ENCODE measurements at places on chromosomes 3 and 15. TPM values are rescaled to one million over a fixed set of nuclear protein-coding genes. Genes with fewer than 3 reads are reported as not detected.
A peak's percentile ranks its signal among the peaks of the same experiment; 100 is the strongest.

DNA sequence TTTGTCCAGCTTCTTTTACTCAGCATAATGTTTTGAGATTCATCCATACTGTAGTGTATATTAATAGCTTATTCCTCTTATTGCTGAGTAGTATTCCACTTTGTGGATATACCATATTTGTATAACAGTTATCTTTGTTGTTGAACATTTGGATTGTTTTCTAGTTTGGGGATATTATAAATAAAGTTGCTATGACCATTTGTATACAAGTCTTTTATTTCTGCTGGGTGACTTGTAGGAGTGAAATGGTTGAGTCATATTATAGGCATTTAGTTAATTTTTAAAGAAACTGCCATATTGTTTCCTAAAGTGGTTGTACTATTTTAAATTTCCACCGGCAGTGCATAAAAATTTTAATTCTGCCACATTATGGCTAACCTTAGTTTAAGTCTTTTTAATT, 53.4 kb downstream of the RPL39L start:
- DNase-seq, result no peak

- peak; percentile 28 for DNase-seq
Observed at GRCh38 chr3:170961616-170962400, 53.4 kb upstream of the EIF5A2 start.

DNA sequence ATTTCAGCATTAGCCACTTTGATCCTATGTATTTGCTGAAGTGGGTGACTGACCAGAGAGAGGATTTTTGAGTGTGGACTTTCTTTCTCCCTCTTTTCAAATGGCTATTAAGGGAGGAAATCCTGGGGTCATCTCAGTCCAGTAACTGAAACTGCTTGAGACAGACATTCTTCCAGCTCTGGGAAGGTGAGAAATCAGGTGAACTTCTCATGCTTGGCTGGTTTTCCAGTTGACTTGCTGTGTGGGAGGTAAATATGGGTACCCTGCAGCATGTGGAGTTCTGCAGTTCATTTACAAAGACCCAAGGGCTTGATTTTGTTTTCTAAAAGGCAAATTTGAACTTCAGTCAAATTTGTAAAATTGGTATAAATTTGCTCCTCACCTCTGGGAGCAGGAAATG, 461.1 kb upstream of the TBL1XR1 start:
- no peak for DNase-seq

GRCh38 chr15:35616498-35617271, 70.7 kb upstream of the DPH6 start:
- no peak for DNase-seq

- DNase-seq, result no peak
Observed at GRCh38 chr3:65667963-65668362, 370.8 kb downstream of the MAGI1 start.

DNA sequence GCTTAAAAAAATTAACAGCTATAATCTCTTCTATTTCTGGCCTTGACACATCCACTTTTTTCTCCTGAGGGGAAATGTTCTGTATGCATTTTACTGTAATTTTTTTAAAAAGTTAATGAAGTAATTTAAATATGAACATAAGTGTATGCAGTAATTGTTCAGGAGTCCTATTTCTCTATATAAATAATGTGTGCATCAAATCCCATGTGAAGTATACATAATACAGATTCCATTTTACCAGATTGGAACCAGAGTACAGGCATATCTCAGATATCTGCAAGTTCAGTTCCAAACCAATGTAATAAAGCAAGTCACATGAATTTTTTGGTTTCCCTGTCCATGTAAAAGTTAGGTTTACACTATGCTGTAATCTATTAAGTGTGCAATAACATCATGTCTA, 26.6 kb downstream of the CCPG1 start:
- no peak for DNase-seq

DNA sequence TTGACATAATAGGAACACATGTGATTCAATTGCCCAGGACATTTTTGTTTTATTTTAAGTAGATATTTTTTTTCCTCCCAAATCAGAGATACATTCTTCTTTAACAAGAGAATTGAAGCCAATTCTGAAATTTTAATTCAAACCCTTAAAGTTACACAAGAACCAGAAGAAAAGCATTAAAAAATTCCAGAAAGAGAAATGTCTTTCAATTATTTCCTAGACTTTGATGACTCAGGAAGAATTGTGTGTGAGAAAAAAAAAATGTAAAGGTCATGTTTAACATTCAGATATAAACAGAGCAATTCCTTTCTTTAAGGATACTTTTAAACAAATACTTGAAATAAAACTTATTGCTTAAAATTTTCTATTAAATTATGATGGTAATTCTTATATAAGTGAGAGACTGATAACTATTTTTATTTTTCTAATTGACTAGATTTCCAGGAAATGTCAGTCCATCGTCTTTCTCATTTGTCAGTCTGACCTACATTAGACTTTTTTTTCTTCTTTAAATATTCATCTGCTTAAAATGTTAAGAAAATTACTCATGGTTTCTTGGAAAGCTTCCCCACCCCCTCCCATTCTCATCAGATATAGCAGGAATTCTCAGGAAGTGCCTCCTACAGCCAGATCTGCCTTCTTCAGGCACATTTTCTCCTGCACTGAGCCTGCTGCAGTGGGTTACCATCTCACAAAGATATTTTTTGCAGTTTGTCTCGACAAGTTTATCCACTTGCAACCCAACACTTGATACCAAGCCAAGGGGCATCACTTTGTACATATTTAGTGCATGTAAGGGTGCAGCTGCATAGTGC, 261.8 kb upstream of the CBLB start:
- peak; percentile 66 for DNase-seq

Gene NSMCE3
- 5.7 TPM for polyA plus RNA-seq

Gene ECE2
- polyA plus RNA-seq, result not detected

DNA sequence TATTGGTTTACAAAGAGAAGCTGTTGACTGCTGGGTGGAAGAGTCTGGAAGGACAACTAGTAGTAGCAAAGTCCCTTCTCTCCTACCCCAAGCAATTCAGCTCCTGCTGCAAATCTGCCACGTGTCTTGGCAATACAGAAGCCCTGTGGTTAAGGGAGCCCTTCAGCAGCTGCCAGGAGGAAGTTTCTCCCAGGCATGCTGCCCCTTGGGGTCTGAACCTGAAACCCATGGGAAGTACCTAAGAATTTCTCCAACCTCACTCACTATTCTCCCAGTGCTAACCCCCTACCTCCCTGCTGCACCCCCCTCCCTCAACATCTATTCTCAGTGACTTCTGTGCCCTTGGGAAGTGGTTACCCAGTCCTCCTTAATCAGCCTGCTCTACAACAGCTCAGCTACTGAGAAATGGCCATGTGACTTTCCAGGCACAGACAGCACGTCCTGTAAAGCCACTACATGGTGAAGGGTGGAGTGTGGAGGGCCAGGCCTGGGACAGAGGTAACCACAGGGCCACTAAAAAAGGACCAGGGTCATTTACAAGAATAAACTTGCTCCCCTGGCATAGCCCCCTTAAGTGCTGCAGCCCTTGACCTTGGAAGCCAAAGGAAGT, 316.6 kb downstream of the NTRK3 start:
- no peak for DNase-seq

DNA sequence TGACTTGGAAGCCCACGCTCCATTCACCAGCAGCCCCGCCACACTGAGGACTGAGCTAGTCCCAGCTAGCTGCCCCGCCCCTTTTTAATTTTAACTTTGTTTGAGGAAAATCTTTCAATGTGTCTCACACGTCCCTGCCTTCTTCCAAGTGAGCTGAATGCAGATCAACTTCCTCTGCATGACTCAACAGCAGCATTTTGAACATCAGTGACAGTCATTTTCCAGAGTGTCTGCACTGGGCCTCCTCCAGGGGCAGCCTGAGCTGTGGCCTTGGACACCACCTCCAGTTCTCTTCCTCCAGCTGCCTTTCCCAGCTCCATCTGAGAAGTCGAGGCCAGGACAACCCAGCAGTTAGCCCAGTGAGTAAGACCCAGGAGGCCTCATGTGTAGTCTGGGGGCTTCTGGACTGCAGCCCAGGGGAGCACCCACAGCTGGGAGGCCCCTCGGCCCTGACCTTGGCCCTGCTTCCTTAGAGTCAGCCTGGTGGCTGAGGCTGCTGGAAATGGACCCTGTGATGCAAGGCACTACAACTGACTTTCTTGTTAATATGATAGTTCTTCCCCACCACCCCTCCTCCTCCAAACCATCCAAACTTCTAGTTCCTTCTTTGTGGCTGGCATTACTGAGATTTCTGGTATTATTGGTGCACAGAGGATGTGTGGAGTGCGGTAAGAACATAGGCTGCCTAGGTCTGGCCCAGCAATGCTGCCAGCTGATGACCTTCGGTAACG, 21.4 kb upstream of the ESYT3 start:
- DNase-seq, result no peak

- DNase-seq, result no peak
Observed at GRCh38 chr3:31219131-31219843, 313.4 kb upstream of the STT3B start.

GRCh38 chr15:101309436-101310160, 14.6 kb upstream of the SNRPA1 start:
- DNase-seq, result no peak

Gene AADACL2
- polyA plus RNA-seq, result 0.31 TPM

DNA sequence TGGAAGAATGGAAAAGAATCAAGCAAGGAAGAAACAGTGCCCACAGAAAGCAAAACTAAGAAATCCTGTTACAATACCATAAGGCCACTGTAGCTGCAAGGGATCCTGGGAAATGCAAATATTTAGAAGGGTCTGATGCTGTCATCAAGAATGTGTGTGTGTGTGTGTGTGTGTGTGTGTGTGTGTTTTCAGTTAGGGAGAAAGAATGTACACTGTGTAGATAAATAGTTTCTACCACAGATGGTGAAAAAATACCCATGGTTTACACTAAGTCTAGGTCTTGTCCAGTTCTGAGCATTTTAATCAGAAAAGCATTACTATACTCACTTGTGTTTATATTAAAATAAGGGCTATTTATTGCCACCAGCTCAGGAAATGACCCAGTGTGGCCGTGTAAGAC, 355.0 kb downstream of the RBMS3 start:
- DNase-seq, result no peak

Gene ARPP21
- polyA plus RNA-seq, result 242 TPM

DNA sequence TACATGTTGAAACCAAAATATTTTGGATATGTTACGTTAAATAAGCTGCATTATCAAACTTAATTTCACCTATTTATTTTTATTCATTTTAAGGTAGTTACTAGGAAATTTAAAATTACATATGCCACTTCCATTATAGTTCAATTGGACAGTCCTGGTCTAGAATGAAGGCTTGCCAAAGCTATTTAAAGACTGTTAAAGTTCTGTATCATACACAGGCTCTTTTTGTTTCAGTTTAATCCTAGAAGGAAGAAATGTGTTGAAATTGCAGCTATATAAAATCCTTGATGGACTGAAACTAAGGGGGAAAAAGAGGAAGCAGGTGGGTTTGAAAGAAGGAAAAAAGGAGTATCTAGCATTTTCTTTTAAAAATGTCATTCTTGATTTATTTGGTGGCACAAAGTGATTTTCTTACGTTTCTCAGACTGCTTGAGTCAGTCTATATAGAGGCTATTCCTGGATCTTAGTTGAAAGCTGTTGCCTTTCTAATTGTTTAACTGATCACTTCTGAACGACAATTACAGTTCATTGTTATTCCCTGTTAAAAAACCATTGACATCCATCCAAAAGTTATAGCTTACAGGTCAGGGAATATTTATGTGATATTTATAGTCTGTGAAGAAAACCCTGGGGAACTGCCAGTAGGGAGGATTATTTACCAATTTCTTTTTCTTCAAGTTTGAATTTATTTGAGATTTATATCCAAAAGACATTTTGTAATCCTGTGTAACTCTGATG, 195.0 kb downstream of the RORA start:
- no peak for DNase-seq

- DNase-seq, result no peak
Observed at GRCh38 chr15:68713874-68714273, 106.8 kb downstream of the ANP32A start.

DNA sequence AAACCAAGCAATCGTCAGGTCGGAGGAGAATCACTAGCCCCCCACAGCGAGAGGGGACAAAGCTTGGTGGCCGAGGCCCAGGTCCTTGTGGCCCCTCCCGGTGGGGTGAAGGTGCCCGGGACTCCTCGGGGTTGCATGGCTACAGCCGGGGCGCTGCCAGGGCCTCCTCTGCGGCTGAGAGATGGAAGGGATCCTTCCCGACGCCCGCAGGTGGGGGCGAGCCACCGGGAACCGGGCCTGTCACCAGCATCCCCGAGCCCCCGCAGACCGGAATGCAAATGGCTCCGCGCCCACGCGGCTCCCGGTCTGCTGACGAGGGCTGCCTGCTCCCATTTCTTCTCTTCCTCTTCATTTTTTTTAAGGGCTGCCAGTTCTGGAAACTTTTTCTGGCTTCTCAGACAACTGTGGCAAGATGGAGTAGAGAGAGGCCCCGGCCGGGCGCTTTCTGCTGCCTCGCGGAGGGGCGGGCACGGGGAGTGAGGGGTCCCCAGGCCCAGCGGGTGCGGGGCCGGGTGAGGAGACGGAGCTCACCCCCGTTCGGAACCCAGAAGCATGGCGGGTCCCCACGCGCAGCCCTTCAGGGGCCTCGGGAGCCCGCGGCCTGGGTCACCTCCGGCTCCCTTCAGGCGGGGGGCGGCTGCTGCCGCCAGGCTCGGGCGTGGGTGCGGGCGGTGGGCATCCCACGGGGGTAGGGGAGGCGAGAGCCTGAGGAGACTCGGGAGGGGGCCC, 27.5 kb downstream of the MELTF start:
- DNase-seq, result no peak

GRCh38 chr3:56468184-56469106, at the start of gene ERC2:
TSS of gene ERC2 (minus strand) at chr3:56468467.
- peak; percentile 52 for DNase-seq

DNA sequence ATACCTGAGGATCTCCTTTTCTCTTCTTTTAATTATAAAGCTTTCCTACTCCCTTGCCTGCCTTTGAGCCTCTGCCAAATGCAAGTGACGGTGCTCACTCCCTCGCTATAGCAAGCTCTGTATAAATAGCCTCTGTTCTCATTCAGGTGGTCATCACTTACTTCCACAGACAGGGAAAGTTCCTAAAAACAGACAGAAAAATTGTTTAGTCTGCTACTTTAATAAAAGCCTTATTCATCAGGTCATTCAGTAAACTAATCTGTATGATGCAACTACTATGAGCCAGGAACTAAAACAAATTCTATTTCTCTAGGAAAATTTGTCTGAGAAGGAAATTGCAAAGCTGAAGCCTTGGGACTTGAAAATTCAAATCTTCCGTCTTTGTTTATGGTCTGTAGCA, 10.2 kb upstream of the DLG1 start:
- no peak for DNase-seq

- no peak for DNase-seq
Observed at GRCh38 chr15:100623301-100623700, 20.9 kb downstream of the ASB7 start.

Gene ATP13A5
- 0.88 TPM for polyA plus RNA-seq

- DNase-seq, result no peak
Observed at GRCh38 chr3:72458375-72458774, 389.9 kb downstream of the SHQ1 start.

- no peak for DNase-seq
Observed at GRCh38 chr3:194572143-194572789, 61.0 kb downstream of the TMEM44 start.

Gene OR5K1
- polyA plus RNA-seq, result not detected

DNA sequence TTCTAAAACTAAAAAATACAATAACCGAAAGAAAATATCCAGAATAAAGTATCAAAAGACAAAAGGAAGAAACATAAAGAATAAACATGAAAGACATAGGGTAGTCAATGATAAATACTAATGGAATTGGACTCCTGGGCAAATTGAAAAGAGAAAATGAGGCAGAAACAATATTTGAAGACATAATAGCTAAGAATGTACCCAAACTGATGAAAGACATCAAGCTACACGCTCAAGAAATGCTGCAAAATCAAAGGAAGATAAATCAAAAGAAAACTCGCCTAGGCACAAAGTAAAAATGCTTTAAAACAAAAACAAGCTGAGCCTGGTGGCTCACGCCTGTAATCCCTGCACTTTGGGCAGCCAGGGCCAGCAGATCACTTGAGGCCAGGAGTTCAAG, 34.9 kb downstream of the CEP70 start:
- DNase-seq, result no peak

Data from hindlimb muscle (tissue), 1 donor.